CD14-positive monocyte (primary cell): ENCODE measurements at places on chromosomes 2 and 18.
A peak's percentile ranks its signal among the peaks of the same experiment; 100 is the strongest.

DNA sequence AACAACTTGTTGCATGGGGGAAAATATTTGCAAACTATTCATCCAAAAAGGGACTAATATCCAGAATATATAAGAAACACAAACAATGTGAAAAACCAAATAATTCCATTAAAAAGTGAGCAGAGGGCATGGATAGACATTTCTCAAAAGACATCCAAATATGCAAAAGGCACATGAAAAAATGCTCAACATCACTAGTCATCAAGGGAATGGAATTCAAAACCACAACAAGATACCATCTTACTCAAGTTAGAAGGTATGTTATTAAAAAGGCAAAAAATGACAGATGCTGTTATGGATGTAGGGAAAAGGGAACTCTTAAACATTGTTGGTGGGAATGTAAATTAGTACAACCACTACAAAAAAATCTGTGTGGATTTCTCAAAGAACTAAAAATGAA lies 396.5 kb downstream of the CCDC85A start:
- no peak for DNase-seq

DNA sequence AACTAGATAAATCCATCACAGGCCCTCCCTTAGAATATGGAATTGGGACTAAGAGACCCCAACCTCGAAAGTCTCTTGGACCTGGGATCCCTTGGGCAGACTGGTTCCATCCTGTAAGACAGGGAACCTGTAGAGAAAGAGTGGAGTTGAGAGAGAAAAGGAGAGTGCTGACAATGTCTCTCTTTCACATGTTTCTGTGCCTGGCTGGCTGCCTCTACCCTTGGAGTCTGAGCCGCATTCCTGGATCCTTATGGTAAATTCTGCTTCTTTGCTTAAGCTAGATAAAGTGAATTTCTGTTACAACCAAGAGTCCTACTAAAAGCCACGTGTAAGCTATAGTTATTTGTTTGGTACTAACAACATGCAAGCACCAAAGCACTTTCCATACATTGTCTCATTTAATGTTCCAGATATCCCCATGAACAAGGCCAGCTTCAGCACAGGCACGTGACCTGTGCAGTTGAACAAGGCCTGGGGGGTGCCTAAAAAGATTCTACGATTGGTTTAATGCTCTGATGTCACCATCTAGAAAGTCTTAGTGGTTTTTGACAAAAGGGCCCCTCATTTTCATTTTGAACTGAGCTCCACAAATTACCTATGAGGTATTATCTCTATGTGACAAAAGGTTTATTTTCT lies 2.1 kb upstream of the PUM2 start:
- DNase-seq = no peak

DNA sequence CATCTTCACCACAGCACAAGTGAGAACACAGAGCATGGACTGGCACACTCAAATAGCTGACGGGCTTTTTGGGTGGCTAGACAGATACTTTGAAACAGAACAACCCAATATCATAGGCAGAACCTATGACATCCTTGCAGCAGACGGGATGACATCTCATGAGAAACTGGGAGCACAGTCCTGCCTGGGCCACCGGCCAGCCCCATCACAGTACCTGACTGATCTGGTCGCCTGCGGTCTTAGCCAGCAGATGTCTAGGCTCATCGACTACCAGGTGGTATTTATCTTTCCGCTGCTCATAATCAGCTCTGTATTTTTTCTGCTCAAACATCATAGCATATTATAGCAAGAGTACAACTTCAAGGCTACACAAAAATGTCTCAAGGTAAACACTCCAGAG lies 124.3 kb downstream of the RIF1 start:
- no peak for DNase-seq

DNA sequence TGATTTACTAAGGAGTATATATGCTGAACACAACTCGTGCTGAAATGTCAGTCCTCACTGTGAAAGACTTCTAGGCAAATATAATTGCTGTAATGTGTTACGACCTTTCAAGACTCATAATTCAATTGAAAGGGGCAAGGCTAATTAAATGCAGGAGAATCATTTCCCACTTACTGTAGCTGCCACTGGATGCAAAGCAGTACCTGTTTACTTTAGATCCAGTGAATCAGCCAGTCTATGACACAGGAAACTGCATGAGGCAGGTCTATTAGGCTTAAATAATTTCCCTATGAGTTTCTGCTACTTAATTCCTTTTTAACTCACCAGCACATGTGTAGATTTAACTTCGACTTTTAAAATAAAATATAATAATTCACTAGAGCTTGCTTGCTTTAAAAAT lies 125.6 kb downstream of the CTNNA2 start:
- DNase-seq = no peak

- DNase-seq = no peak
These were observed 46.4 kb downstream of the ADCY3 start for GRCh38 chr2:24873619-24874018.

GRCh38 chr2:145595296-145595695 lies 1075.4 kb upstream of the ZEB2 start:
- DNase-seq = peak; percentile 4

DNA sequence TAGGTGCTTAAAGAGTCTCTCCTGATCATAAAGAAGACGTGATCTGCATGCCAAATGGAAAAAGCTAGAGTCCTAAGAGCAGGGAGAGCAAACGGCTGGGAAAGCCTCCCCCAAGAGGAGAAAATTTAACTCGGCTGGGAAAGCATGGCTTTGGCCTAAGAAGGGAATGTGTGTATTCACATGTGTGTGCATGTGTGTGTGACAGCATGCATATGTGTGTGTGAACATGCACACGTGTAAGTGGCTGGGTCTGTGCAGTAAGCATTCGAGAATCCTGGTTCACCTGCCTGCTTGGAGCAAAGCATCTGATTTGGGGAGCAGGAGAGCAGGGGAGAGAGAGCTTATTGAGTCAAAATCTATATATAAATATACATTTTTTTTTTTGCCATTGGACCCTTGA lies 30.1 kb upstream of the BCL11A start:
- no peak for DNase-seq

- DNase-seq = peak; percentile 24
These were observed 99.7 kb upstream of the CAVIN2 start for GRCh38 chr2:191946471-191947182.

- DNase-seq = no peak
These were observed 115.5 kb downstream of the ERBB4 start for GRCh38 chr2:212423089-212423488.

DNA sequence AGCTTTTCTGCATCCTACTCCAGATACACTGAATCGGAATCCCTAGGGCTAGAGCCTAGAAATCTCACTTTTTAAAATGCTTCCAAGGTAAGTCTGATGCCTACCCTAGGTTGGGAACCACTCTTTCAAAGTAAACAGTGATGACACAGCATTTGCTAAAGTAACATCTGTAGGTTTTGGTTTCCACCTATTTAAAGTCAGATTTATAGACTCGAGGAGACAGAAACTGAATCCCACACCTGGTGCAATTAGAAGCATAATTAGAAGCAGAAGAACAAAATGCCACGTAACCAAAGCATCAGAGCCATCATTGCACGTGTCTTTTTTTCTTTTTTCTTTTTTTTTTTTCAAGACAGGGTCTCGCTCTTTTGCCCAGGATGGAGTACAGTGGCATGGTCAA lies 40.9 kb downstream of the PDK1 start:
- no peak for DNase-seq

DNA sequence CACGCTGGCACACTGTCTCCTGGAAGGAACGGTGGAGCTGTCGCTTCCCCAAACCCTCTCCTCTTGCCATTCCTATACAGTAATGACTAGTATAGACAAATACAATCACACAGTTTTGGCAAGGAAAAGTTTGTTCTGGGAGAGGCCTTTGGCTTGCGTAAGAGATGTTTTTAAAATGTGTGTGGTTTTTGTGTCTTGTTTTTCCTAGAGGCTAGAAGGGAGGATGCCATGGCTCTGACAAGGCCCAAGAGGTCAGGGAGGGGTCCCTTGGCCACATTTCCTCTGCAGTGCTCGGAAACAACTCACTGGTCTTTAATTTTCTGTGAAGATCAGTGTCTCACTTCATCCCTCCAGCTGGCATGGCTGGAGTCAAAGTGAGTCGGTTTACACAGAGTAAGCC lies 195.9 kb downstream of the SH3RF3 start:
- no peak for DNase-seq

DNA sequence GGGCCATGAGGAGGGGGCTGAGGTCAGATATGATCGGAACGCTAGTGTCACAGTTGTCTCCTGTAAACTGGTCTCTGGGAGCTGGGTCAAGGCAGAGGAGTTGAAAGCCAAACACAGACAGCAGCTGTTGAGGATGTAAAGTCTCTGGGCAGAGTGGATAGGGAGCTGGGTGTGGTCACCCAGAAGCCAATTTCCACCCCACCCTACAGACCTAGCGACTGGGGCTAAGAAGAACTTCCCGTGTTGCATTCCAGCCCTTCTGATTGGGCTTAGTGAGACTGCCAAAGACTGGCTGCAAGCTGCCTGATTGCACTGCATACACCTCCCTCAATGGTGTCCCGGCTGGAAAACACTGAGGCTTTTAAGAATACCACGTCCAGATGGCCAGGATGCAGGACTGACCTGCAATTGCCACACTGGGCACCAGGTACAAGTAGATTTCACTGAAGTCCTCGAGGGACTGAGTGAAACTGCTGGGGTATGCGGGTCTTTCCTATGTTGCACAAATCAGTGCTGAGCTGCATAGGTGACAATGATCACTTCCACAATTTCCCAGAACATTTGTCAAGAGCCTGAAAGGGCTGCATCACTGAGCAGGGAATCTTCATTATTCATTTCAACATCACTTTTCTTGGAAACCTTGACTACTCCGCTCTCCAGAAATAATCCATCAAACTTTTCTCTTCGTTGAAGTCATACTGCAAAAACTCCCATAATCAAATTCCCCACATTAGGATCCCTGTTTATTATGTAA lies 43.1 kb upstream of the EML4 start:
- DNase-seq = no peak

DNA sequence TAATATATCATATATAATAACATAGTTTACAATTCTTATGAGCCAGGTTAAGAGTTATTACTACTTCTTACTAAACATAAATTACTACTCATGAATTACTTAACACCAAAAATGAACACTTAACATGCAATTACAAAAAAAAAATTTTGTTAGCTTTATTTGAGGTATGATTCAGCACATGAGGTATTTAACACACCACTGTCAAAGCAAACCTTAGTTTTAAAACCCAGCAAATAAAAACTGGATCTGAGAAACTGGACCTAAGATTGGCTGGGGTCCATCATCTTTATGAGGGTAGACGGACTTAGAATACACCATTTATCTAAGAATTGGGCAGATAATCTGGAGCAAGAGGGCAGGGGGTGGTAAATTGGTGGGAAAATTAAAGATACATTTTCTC lies 81.8 kb upstream of the CREB1 start:
- DNase-seq = no peak

DNA sequence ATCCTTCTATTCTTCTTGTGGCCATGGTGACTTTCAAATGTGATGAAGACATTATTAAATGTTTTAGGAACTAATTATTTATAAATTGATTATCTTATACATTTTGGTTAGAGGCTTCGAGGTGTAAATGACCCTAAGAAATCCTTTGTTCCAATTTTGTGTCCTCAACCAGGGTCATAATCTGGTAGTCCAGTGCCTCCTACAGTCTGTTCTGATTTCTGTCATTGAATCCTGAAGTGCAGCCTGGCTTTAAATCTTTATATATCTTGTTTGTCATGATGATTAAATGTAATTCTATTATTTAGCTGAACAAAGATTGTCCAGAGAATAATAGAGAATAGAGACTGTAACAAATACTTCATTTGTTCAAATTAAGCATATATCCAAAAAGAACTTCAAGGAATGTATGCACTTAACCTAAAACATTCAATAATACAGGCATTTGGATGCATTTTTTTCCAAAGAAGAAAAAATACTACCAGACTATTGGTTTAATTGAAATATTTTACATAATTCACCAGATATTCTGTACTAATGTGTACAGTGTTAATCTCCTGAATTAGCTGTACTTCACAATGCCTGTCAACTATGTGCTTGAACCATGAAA lies 89.8 kb downstream of the PRPF40A start:
- DNase-seq = peak; percentile 57

- DNase-seq = no peak
These were observed 749.2 kb upstream of the FSHR start for GRCh38 chr2:49903471-49903870.

GRCh38 chr2:127161176-127162136 lies 54.5 kb upstream of the BIN1 start:
- DNase-seq = no peak

DNA sequence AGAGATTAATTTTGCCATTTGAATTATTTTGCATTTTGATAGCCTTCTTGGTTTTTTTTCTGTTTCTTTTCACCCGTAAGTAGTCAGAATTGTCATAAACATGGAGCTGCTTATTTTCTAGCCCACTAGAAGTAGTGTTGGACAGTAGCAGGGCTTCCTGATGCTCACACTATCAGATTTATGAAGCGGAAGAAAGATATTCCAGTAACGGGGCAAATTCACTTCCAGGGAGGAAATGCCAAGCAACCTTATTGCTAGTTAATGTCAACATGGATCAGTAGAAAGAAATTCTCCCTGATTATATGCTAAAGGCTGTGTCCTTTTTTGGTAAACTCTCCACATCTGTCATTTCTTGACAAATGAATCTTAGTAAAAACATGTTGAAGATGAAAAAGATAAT lies 19.2 kb upstream of the ADAM23 start:
- DNase-seq = no peak

- peak; percentile 50 for DNase-seq
These were observed 21.2 kb downstream of the SMAD4 start for GRCh38 chr18:51051105-51051712.

GRCh38 chr2:207395535-207396251 lies 134.1 kb upstream of the CREB1 start:
- no peak for DNase-seq

DNA sequence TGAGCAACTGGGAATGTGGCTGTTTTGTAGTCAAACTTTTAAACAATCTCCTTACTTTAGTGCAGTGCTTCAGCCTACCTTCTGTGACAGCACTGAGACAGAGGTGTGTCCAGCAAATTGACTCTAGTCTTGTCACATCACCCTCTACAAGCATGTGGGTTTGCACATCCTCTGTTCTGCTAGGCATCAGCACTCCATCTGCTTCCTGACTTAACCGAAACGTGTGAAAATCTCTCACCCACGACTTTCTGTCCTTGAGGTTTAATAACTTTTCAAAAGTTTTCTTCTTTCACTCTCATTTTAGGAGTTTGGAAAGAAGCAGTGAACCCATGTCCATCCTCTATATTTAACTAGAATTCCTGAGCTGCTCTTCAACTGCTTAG lies 42.6 kb downstream of the TTR start:
- DNase-seq = no peak

- no peak for DNase-seq
These were observed 14.6 kb downstream of the GULP1 start for GRCh38 chr2:188306271-188306670.
